ENCODE measurements at places on chromosomes 6 and 20. TPM values are rescaled to one million over a fixed set of nuclear protein-coding genes. Genes with fewer than 3 reads are reported as not detected.

DNA sequence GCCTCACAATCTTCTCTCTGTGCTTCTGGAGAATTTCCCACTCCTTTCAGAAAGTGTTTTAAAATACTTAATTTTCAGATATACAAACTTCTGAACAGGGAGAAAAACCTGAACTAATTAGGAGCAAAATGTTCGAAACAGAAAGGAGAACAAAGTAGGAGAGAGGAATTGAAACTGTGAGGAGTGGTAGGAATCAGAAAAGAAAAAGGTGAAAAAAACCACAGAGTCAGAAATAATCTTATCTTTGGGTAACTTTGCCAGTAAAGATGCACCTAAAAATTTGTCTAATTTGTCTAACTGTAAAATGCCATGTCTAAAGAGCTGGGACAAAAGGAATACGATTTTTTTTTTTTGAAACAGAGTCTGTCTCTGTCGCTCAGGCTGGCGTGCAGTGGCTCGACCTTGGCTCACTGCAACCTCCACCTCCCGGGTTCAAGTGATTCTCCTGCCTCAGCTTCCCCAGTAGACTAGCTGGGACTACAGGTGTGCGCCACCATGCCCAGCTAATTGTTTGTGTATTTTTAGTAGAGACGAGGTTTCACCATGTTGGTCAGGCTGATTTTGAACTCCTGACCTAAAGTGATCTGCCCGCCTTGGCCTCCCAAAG, 4.7 kb upstream of the RIPOR2 start:
- no peak for DNase-seq

GRCh38 chr6:130991422-130992137, 71.5 kb downstream of the EPB41L2 start:
- DNase-seq: no peak

DNA sequence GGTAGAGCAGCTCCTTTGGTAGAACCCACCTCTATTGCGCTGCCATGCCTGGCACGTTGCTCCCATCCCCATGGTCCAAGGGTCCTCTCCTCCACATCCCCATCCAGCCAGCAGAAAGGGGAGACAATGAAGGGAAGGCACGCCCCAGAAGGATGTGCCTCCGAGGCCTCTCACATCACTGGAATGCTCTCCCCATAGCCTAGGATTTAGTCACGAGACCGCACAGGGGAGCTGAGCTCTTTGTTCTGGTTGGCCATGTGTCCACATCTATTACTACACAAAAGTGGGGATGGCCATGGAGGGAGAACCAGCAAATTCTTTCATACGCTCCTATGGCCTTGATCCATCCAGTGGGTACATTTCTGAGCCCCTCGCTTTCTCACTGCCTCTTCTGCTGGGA, 60.5 kb upstream of the SALL4 start:
- no peak for DNase-seq

GRCh38 chr6:131292145-131292938, 157.1 kb downstream of the AKAP7 start:
- DNase-seq: no peak

GRCh38 chr20:34368547-34368946, 5.5 kb downstream of the ITCH start:
- DNase-seq: no peak

- DNase-seq: no peak
These were observed 23.0 kb upstream of the TRPC4AP start for GRCh38 chr20:35115606-35116005.

GRCh38 chr20:40703975-40704530, 15.0 kb upstream of the MAFB start:
- no peak for DNase-seq

- no peak for DNase-seq
These were observed 1.6 kb upstream of the UBD start for GRCh38 chr6:29561091-29561490.

DNA sequence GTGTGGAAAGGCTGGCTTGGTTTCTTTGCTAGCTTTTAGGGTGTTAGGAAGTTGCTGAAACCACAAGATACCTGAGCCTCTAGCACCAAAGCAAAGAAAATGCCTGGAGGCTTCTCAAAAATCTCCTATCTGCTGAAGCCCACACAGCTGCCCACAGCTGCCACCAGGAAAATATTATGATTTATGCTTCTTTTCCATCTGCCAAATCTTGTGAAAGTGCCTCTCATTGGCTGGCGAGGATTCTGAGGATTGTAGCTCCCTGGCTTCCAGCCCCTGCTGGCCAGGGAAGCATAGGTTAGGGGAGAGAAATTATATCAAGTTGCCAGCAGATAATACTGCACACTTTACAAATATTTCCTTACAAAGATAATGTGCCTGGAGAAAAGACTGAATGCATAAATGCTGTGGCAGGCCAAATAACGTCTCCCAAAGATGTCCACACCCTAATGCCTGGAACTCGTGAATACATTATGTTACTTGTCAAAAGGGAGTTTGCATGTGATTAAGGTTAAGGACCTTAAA, 98.4 kb downstream of the MRPL14 start:
- no peak for DNase-seq

DNA sequence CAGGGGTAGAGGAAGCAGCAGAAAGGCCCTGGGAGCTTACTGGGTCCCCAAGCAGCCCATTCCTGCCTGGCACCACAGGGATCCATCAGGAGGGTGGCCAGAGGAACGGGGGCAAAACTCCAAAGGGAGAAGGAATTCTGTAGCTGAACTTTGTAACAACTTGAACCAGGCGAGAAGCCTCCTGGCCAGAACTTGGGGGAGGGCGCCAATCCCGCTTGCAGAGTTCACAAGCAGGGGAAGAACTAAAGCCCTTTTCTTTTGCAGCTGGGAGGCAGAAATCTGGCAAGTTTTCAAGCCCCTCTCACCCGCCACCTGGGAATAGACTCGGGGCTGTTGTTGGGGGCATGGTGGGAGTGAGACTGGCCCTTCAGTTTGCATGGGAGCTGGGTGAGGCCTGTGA, 189.1 kb downstream of the PHF3 start:
- no peak for DNase-seq

Gene METTL24
- total RNA-seq: 2.5 TPM

Gene PNPLA1
- not detected for total RNA-seq

Gene ATP9A
- 260 TPM for total RNA-seq

Gene DCDC2
- total RNA-seq: 2.0 TPM

Gene F13A1
- total RNA-seq: 8.4 TPM

Gene SLC17A4
- total RNA-seq: not detected
